ENCODE measurements at places on chromosomes 2 and 18.

DNA sequence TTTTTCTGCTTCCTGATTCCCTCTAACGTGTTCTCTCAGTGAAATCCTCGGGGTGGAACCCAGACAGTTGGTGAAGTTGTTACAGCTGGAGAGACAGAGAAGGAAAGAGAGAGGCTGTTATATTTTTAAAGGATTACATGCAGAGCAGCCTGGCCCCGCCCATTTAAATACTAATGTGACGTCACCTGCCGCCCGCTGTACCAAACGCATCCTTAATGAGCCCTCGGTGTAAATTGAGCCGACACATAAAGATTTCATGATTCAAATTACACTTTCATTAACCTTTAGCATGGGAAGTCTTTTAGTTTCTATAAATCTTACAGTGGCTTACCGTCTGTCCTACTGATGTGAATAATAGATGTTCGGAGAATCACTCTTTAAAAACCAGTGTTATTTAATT, 164.0 kb upstream of the SIX3 start:
- no peak for DNase-seq

GRCh38 chr2:209619782-209620181, 151.8 kb upstream of the UNC80 start:
- DNase-seq, result no peak

- no peak for DNase-seq
Observed at GRCh38 chr2:127143841-127144782, 37.2 kb upstream of the BIN1 start.

DNA sequence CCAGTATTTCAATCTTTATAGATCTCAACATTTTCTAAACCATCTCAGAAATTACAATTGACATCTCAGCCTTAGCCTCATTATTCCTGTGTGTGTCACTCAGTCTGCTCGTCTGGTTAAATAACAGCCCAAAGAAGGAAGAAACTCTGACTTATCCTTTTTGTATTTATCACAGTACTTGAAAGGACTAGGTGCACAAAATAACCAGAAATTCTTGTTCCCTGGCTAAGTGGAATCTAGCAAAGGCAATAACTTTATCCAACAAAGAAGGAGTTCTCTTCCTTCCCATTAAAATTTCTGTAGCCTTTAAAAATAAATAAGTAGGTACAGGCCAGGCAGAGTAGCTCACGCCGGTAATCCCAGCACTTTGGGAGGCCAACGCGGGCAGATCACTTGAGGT, 139.9 kb upstream of the PID1 start:
- no peak for DNase-seq

DNA sequence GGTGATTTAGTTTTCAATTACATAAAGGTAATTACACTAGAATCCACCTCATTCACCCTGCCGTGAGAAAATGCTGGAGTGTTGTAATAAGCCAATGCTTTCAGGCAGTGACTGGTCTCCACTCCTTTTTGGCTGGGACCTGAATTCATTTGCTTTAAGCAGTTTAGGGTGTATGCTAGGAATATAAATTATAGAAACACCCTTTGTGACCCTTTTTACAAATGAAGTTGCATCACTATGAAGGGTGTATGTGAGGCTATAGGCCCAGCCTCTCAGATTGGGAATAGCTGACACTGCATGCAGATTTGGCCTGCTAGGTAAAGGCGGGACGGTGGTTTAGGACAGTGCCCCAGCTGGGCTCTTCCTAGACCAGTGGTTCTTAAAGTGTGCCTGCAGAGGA, 50.8 kb upstream of the NFE2L2 start:
- DNase-seq, result no peak

- no peak for DNase-seq
Observed at GRCh38 chr2:80164375-80164774, 140.2 kb downstream of the LRRTM1 start.

- DNase-seq, result no peak
Observed at GRCh38 chr2:207782238-207783030, 12.7 kb upstream of the FZD5 start.

DNA sequence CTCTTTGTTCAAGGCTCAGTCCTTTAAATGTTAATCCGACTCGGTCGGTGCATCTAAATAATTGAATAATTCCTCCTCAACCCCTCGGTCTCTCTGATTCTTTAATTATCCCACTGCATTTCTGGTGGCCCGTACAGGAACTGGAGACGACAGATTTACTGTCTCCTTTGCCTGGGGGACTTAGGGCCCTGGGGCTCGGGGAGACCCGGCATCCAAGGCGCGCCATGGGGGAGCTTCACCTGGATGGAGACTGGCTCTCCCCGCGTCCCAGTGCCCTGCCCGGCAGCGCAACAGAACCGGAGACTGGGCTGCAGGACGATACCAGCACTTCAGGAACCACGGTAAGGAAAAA, 47.7 kb upstream of the SELENOI start:
- DNase-seq, result no peak

- DNase-seq, result no peak
Observed at GRCh38 chr2:72083751-72084583, 63.7 kb downstream of the CYP26B1 start.

DNA sequence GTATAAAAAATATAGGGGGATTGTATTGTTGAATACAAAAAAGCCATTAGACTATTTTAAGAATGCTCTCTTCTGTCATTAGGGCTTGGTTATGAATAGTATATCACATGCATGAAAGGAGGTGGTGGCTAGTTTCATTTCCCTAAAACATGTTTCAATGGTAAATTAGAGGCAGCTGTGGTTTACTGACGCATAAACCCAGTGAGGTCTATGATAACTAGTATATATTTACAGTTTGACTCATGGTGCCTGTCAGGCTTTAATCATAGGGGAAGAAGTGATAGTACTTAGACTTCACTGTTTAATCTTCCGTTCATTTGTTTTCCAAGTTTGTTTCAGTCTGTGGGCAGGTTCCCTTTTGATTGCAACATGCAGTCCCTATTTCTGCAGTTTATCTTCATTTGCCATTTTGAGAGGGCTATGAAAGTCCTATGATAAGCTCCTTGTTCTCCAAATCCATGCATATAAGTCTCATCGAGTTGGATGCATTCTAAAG, 55.1 kb upstream of the MAP4K3 start:
- peak; percentile 94 for DNase-seq

DNA sequence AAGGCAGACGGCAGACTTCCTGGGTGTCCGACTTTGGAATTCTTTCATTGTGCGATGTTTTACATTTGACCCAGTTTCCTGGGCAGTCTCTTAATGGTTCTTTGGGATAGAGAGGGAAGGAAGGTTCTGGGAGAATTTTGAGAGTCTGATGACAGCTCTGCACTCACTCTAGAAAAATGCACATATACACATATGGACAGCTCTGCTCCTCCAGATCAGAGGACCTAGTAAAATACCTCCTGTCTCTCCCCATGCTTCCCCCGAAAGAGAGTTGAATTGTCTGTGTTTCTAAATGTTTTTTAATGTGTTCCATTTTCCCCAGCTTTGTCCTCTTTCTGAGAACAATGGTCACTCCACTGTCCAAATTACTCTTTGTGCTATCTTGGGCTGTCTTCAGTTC, 102.0 kb upstream of the CXCR4 start:
- peak; percentile 2 for DNase-seq

DNA sequence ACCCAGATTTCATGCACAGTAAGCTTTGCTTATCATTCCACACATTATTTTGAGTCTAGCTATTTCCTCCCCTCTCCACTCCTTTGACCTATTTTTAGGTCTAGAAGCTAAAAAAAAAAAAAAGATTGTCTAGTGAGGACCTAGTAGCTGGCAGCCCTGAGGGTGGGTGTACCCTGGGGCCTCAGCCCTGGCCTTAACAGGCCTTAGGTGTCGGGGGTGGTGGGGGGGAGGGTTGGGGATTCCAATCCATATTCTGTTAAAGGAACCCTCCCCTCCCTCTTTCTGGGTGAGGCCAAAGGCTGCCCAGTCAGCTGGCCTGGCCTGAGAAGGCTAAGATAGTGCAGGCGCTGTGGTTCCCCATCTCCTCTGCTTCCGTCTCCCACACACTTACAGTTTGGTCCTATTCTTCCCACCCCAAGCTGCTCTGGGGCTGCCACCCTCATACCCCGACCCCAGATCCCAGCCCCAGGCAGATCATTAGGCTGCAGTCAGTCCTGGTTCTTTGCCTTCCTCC, 65.5 kb upstream of the HK2 start:
- DNase-seq, result peak; percentile 62

- no peak for DNase-seq
Observed at GRCh38 chr2:240990726-240991377, 7.6 kb upstream of the SNED1 start.

DNA sequence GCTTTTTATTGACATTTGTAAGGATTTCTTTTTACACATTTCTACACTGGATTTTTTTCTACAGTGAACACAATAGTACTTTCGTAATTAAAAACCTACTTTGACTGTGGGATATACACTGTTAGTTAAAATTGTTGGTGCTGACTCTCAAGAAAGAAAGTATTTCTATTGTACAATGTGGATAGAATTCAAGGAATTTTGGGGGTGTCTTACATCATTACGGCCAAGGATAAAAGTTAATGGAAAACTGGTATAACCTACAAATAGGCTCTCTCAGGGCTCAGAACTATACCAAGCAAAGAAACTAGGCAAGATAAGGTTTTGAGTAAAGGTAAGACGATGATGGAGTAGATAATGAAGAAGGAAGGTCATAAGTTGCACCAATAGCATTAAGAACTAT, 198.4 kb upstream of the PARD3B start:
- DNase-seq, result no peak

Measured in fibroblast of upper back skin (primary cell).